ENCODE measurements at places on chromosomes 1 and 21. TPM values are rescaled to one million over a fixed set of nuclear protein-coding genes. Genes with fewer than 3 reads are reported as not detected.

The CFHR2 gene
- not detected for total RNA-seq

The SPOCD1 gene
- total RNA-seq, result 4.4 TPM

The TDRD5 gene
- not detected for total RNA-seq

The PLEKHA6 gene
- 41.4 TPM for total RNA-seq

The FAM131C gene
- total RNA-seq, result 19.1 TPM

The RXFP4 gene
- total RNA-seq, result 0.07 TPM

Measured in A549 treated with dexamethasone at 1 μM for 4 hours (cell line).